ENCODE measurements at places on chromosomes 1 and 21. TPM values are rescaled to one million over a fixed set of nuclear protein-coding genes. Genes with fewer than 3 reads are reported as not detected.
A peak's percentile ranks its signal among the peaks of the same experiment; 100 is the strongest.

DNA sequence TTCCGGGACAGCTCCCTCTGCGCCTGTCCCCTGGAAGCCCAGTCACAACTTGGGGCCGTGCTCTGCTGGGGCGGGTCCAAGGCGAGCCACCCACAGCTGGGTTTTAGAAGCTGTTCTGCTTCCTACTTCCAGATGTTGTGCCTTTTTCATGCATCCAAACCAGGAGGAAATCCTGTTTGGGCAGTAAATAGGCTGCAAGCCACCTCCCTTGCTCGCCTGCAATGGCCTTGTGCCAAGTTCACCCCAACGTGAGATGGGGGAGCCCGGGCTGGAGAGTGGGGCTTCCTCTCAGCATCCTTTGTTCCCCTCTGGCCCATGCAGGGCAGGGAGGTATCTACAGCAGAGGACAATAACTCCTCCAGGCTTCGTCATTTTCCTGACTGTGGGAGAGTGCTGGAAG, 73.2 kb downstream of the DMRTB1 start:
- no peaks in the 10 kb centered on the region for H3K36me3 ChIP-seq
- no peaks in the 10 kb centered on the region for H3K27me3 ChIP-seq
- DNase-seq = no peak
- H3K4me3 ChIP-seq = no peak overlapping the region

DNA sequence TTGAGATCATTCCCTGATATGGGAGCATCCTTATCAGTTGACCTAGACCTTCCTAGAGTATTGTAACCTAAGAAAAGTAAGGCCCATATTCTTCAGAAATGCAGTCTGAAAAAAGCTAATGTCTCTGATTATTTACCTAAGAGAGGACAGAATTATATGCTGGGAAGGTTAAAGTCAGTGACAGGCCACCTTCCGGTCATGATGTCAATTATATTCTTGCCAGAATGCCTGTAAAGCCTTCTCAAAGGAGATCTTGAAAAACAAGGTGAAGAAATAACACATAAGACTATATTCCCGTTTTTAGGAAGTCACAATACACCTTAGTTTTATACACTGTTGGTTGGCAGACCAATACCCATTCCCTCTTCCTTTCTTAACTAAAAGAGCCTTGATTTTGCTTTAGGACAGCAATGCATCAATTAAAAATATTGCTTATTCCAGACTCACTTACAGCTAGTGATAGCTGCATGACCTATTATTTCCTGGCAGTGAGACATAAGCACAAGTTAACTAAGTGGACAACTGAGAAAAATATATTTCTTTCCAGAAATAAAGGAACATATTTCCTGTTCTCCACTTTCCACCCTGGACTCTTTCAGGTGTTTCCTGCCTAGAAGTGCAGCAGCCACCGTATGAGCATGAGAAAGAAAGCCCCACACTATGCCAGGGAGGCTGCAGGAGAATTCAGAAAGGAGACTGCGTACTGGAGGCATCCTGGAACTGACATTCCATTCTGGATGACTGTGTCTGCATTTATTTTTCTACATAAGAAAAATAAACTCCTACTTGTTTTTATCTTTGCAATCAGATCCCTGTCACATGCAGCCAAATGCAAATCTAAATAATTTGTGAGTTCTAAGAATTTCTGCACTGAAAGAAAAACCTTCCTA, 332.9 kb upstream of the PTBP2 start:
- no peaks in the 10 kb centered on the region for H3K27me3 ChIP-seq
- DNase-seq = no peak
- no peaks in the 10 kb centered on the region for H3K36me3 ChIP-seq
- H3K27ac ChIP-seq = no peak overlapping the region
- no peaks in the 10 kb centered on the region for H3K4me1 ChIP-seq

DNA sequence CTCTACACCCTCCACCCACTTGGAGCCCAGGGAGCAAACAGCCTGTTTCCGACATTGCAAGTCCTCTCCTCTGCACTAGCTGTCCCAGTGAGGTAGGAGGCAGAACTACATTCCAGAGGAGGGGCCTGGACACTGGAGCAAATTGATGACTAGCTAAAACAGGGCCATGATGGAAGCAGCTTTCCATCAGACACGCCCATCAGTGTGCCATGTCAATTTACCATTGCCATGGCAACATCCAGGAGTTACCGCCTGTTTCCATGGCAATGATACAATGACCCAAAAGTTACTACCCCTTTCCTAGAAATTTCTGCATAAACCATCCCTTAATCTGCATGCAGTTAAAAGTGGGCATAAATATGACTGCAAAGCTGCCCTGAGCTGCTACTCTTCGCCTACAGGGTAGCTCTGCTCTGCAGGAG, 647.1 kb downstream of the PTPRU start:
- H3K36me3 ChIP-seq = no peaks in the 10 kb centered on the region
- no peak overlapping the region for H3K27ac ChIP-seq
- H3K4me1 ChIP-seq = no peaks in the 10 kb centered on the region
- no peaks in the 10 kb centered on the region for H3K27me3 ChIP-seq
- no peak for DNase-seq

GRCh38 chr21:16347223-16347622, 617.4 kb downstream of the USP25 start:
- DNase-seq = no peak
- H3K27me3 ChIP-seq = no peaks in the 10 kb centered on the region
- no peaks in the 10 kb centered on the region for H3K36me3 ChIP-seq
- no peaks in the 10 kb centered on the region for H3K4me1 ChIP-seq
- H3K27ac ChIP-seq = no peak overlapping the region

DNA sequence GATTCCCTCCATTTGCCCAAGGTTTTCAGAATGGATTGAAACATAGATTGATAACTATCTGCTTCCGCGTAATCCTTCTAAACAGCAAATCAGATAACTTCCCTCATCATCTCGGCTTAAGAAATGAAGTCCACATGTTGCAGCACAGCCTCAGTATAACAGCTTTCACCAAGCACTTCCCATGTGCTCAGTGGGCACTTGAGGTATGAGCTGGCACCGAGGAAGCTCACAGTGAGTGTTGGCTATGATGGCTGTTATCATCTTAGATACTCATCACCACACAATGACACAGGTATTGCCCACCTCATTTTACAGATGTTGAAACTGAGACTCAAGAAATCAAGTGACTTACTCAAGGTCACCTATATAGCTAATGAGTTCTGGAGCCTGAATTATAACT, 43.2 kb downstream of the RCSD1 start:
- peaks cover 38% of the 10 kb centered on the region for H3K4me1 ChIP-seq
- no peak overlapping the region for H3K27ac ChIP-seq
- H3K36me3 ChIP-seq = peaks cover 14% of the 10 kb centered on the region
- DNase-seq = no peak

GRCh38 chr1:226688056-226688748, 50.9 kb downstream of the ITPKB start:
- H3K27me3 ChIP-seq = no peaks in the 10 kb centered on the region
- H3K27ac ChIP-seq = peak overlapping the region; percentile 72
- H3K36me3 ChIP-seq = no peaks in the 10 kb centered on the region
- no peak overlapping the region for H3K4me3 ChIP-seq
- peaks cover 99% of the 10 kb centered on the region for H3K4me1 ChIP-seq
- DNase-seq = no peak

DNA sequence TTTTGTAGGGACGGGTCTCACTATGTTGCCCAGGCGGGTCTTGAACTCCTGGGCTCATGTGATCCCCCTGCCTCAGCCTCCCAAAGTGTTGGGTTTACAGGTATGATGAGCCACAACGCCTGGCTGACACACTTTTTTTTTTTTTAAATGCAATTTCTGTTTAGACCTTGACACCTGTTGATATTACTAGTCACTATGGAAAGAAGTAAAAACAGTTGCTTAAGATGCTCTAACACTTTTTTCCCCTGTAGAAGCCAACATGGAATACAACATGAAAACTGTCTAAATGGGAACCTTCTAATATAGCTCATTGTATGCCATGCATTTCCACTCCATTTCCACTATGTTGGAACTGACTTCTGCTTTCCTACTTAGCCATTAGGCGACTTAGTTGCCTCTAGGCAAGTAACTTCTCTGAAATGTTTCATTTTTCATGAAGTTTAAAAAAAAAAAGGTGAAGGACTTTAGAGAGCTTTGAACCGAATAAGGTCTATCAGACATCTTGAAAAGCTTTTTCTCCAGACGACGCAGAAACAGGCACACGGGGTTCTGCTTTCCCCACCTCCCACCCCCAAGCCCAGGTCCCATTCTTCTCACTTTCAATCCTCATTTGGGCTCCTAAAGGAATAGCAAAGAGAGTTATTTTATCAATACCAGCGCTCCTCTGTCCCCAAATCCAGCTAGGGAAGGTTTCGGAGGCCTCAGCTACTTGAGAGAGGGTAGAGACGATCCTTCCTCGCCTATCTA, 648 bp upstream of the DR1 start:
- DNase-seq = no peak
- peak overlapping the region; percentile 98 for H3K27ac ChIP-seq
- H3K4me3 ChIP-seq = peak overlapping the region; percentile 91
- no peaks in the 10 kb centered on the region for H3K36me3 ChIP-seq
- peaks cover 13% of the 10 kb centered on the region for H3K4me1 ChIP-seq
- no peaks in the 10 kb centered on the region for H3K27me3 ChIP-seq

DNA sequence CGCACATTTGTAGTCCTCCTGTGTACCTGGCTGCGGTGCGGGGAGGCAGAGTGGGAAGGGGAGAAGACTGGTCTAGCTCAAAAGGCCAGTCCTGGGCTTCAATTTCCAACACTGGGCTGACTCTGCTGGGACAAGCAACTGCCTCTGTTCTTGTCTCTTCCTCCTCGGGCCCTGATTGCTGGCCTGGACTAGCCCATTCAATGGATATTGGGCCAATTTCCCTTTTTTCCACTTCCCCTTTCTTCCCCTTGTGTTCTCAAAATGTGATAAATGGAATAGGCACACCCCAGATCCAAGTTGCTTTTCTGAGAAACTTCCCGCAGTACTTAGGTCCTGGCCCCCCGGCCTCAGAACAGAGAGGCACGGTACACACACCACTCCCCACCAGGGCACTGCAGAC, 48.2 kb downstream of the SPSB1 start:
- peaks cover 50% of the 10 kb centered on the region for H3K4me1 ChIP-seq
- DNase-seq = no peak
- H3K36me3 ChIP-seq = no peaks in the 10 kb centered on the region

Gene ADGRL4
- polyA plus RNA-seq = 9.0 TPM

Gene LCE1B
- not detected for polyA plus RNA-seq
